ENCODE measurements at places on chromosomes 3 and 15. TPM values are rescaled to one million over a fixed set of nuclear protein-coding genes. Genes with fewer than 3 reads are reported as not detected.

DNA sequence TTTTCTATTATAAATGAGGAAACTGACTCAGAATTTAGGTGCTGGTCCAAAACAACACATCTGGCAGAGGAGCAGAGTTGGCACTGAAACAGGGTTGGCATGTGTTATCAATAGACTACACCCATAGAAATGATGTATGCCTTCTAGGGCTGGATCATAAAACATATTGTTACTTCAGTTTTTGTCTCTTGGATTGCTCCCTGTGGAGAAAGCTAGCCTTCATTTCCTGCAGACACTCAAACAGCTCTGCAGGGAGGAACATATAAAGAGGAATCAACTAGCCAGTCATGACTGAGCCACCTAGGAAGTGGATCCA, 507 bp upstream of the MRPL3 start:
- no peak for DNase-seq

DNA sequence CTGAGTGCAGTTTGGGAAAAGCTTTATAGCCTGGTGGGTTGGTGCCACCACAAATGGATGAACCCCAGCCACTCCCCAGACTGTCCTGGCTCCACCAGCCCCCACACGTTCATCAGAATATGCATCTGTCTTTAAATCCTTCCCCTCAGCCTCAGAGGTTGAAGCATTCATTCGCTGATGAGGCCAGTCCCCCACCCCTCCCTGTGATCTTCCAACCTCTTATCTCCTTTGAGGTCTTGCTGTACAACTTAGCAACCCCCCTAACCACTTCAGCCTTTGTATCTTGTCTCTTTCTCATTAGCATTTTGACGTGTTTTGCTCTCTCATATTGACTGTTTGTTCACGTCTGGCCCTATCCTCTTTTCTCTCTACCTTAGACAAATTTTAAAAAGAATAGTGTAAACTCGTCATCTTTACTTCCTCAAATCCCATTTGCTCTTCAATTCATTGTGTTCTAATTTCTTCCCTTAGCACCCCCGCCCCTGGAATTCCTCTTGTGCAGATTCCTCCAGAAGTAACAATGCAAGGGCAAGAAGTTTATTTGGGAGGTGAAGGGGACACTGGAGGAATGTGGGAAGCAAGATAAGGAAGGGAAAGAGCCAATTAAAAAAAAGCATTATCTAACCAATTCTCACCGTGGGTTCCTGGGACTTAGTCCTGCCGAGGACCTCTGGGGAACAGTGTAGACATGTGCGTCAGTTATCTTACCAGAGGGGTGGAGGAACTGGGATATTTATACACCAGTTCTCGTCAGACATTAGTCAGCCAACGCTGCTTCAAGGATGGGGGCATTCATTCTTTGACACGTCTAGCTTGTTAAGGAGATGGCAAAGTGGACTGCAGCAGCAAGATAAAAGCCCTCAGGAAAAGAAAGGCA, 38.6 kb downstream of the MOBP start:
- DNase-seq = no peak

DNA sequence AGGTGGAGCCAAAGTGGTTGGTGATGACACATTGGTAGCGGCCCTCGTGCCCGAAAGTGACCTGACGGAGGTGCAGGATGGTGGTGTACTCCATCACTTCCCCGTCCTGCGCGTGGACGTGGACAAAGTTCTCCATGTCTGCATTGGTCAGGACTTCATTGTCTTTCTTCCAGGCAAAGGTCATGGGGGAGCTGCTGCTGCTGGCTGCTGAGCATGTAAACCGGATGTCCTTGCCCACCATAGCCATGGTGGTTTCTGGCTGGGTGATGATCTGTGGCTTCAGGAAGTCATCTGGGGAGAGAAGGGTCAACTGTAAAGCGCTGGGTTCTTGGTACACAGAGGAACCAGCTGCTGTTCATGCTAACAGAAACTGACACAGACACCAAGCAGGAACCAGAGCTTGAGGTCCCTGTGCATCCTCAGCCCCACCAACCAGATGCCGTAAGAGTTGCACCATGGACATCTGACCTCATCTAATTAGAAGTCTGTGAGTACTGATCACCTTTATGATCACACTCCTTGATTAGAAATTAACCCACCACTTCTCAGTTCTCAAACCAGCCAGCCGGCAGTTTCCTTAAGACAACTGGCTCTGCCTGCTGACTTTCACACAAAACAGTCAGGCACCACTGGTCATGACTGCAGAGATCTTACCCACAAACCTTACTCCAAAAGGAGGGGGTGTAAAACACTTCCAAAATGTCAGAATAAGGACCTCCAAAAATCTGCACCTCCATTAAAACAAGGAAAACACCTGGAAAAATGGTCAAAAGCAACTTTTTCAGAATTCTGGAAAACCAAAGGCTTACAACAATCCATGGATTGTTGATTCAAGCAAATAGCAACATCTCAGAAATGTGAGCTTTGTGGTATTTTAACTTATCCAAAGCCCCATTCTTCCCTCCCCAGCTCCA, 114.6 kb downstream of the LRIG1 start:
- DNase-seq = no peak

- no peak for DNase-seq
Measured at GRCh38 chr15:65914386-65914785, 45.1 kb downstream of the RAB11A start.

GRCh38 chr15:92648190-92648875, 7.2 kb downstream of the FAM174B start:
- no peak for DNase-seq

DNA sequence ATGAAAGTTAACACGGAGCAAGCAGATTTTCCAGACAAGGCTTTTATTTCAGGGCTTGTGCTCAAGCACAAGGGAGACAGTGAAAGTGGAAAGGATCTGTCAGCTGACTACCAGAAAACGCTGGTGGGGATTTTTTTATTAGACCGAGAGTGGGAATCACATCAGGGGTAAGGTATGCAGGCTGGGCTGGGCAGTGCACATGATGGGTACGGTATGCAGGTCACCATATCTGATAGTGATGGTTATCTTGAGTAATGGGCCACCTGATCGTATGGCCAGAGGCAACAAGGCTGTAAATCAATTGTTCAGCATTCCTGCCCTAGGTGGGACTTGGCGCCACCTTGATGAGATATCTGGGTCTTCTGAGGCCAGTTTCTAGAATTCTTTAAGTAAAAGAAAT, 36.9 kb upstream of the PIAS1 start:
- DNase-seq = no peak

- DNase-seq = no peak
Measured at GRCh38 chr15:64524778-64525177, 64.4 kb downstream of the ZNF609 start.

GRCh38 chr15:79025802-79026201, 64.8 kb downstream of the RASGRF1 start:
- DNase-seq = no peak

DNA sequence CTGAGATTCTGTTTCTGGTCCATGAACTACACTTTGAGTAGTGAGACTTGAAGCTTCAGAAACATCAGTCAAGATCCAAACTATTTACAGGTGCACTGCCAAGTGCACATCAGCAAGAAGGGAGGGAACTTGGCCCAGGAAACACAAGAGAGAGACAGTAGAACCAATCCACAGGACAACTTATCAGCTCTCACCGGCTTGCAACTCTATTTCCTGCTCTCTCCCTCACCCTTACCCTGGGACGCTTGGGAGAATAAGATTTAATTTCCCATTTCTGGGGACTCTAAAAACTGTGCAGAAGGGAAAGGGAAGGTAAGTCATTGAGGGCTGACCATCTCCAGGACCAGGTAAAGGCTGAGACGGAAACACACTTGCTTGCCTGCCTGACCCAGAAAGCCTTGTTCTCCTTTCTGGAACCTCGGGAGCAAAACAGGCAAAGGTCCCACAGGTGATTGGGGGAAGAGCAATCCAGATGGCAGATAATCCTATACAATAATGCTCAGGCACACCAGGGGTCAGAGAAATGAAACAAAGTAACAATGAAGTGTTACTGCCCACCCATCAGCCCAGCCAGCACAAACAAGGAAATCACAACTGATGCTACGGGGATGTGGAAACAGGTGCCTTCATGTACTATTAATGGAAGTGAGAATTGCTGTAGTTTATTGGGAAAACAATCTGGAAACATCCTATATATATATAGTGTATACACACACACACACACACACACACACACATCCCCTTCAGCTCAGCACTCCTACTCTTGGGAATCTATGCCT, 154.4 kb downstream of the XXYLT1 start:
- no peak for DNase-seq

GRCh38 chr3:130692455-130692854, 54.2 kb downstream of the PIK3R4 start:
- DNase-seq = no peak

- no peak for DNase-seq
Measured at GRCh38 chr3:154101250-154101649, 19.9 kb upstream of the ARHGEF26 start.

GRCh38 chr3:68985146-68985790, 28.2 kb downstream of the EOGT start:
- no peak for DNase-seq

GRCh38 chr3:105495021-105495420, 128.3 kb downstream of the ALCAM start:
- DNase-seq = no peak

- DNase-seq = no peak
Measured at GRCh38 chr3:16496008-16496407, 17.5 kb downstream of the RFTN1 start.

GRCh38 chr3:190773948-190774347, 88.5 kb downstream of the GMNC start:
- DNase-seq = no peak

GRCh38 chr3:55285156-55285555, 201.9 kb downstream of the WNT5A start:
- DNase-seq = no peak

GRCh38 chr15:75723847-75724660, 11.4 kb upstream of the CSPG4 start:
- DNase-seq = peak; percentile 98

DNA sequence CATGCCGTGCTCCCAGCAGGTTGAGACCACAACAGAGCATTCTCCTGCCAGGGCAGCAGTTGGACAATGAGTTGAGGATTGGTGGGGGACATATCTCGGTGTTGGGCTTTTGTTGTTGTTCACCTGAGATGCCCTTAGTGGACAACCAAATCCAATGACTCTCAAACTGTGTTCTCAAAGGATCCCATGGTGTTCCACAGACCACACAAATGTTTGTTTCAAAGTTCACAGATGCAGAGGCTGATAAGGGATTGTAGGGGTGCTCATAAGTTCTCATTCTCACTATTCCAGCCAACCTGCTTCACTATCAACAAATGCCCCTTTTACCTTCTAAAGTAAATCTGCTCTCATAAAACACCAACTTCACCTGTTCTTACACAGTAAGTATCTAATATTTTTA, 159.9 kb downstream of the OSBPL10 start:
- DNase-seq = no peak

DNA sequence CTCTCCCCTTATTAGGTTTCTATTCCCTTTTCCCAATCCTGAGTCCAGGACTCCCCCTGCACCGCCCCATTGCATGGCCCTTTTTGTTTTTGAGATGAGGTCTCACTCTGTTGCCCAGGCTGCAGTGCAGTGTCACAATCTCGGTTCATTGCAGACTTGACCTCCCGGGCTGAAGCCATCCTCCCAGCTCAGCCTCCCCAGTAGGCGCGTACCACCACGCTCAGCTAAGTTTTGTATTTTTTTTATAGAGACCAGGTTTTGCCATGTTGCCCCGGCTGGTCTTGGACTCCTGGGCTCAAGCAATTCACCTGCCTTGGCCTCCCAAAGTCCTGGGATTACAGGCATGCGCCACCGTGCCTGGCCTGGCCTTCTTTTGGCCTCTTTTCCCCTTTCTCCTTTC, 29.3 kb downstream of the PDIA5 start:
- DNase-seq = no peak

GRCh38 chr3:114452256-114452655, 158.4 kb downstream of the TIGIT start:
- no peak for DNase-seq

DNA sequence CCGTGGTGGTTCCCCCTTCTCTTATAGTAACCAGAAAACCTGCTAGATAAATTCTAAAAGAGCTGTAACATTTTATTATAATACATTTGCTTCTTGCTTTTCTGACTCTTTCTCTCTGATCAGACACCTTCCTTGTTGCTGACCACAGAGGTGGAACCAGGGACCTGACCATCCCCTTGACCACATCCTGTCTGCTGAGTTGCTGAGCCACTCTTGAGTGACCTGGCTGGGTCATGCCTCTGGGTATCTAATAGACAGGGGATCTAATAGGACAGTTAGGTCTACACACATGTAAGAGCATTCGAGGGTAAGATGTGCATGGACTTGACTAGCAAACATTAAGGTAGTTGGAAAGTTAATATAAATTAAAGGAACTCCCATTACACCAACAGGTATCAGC, 22.8 kb upstream of the TRIM59 start:
- DNase-seq = no peak

DNA sequence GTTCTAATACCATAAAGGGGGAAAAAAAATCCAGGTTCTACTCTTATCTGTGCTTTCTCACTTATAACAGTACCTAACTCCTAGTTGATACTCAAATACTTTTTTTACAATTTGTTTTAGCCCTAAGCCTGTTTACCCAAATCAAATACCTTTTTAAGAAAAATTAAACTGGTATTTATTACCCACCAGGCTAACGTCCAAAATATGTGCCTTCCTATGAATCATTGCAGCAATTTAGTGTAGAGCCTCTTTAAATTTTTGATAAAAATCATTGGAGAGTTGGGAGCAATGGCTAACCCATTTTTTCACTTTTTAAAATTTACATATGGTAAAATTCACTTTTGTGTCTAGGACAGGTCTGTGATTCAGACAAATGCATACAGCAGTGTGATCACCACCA, 27.9 kb downstream of the FILIP1L start:
- no peak for DNase-seq

- no peak for DNase-seq
Measured at GRCh38 chr15:39243396-39243795, 337.5 kb upstream of the THBS1 start.

- no peak for DNase-seq
Measured at GRCh38 chr3:137191133-137191923, 233.5 kb downstream of the IL20RB start.

DNA sequence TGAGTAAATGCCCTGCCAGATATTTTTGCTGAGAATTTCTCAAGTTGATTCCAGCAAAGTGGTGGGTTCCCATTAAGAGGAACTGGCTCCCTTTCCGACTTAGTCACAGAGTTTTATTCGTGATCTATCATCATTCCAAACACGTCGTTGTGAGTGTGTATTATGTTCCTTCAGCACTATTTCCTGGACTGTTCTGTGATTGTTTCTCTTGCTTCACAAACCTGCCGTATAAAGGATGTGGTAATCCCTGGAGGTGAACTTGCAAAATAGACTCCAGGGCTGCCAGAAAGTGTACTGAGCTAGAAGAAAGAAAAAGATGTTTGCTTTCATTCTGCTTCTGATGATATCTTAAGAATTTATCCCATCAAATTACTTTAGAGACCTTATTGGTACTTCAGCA, 14.5 kb upstream of the CAPN3 start:
- no peak for DNase-seq

The ALDH1A3 gene
- 19.7 TPM for total RNA-seq

The GOLGA8S gene
- 0.31 TPM for total RNA-seq

The ZNF774 gene
- 4.3 TPM for total RNA-seq

The CCDC54 gene
- not detected for total RNA-seq

The C15orf62 gene
- total RNA-seq = 0.83 TPM

The CYP11A1 gene
- 1.0 TPM for total RNA-seq

The GABRA5 gene
- 0.59 TPM for total RNA-seq

The XPC gene
- total RNA-seq = 15.7 TPM

The POPDC2 gene
- total RNA-seq = 679 TPM

The FBN1 gene
- total RNA-seq = 57.1 TPM

The DNAH1 gene
- 1.5 TPM for total RNA-seq
